ENCODE measurements at places on chromosomes 16 and 17.
A peak's percentile ranks its signal among the peaks of the same experiment; 100 is the strongest.

DNA sequence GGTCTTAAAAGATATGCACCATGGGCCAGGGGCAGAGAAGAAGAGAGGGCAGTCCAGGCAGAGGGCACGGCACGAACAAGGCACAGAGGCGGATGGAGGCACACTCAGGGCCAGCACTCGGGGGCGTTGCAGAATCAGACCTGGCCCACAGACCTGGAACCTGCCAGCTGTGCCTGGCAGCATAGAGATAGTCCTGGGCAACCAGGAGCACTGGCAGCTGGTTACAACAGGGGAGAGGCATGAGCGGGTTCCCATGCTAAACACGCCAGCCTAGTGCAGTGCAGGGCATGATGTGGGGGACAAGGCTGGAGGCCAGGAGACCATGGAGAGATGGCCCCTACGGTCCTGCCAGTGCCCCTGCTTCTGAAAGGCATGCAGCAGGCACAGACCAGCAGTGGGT, 56.9 kb upstream of the RBFOX3 start:
- no peak for DNase-seq

GRCh38 chr16:14372471-14372870, 257.6 kb downstream of the PARN start:
- DNase-seq = no peak

DNA sequence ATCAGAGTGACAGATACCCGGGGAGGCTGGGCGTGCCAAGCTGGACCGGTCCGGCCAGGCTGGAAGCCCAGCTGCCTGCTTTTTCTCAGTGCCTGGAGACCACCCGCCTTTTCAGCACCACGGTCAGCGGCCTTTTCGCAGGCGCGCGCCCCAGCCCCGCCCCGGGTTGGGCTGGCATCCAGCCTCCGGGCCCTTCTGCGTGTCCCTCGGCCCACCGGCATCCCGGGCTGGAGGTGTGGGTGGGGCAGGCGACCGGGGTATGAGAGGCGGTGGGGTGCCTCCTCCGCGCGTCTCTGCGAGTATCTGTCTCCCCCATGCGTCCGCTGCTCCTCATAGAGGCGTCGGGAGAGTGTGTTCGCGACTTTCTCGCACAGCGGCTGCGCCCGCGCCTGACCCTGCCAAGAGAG, 102.5 kb downstream of the MRM1 start:
- peak; percentile 40 for DNase-seq

DNA sequence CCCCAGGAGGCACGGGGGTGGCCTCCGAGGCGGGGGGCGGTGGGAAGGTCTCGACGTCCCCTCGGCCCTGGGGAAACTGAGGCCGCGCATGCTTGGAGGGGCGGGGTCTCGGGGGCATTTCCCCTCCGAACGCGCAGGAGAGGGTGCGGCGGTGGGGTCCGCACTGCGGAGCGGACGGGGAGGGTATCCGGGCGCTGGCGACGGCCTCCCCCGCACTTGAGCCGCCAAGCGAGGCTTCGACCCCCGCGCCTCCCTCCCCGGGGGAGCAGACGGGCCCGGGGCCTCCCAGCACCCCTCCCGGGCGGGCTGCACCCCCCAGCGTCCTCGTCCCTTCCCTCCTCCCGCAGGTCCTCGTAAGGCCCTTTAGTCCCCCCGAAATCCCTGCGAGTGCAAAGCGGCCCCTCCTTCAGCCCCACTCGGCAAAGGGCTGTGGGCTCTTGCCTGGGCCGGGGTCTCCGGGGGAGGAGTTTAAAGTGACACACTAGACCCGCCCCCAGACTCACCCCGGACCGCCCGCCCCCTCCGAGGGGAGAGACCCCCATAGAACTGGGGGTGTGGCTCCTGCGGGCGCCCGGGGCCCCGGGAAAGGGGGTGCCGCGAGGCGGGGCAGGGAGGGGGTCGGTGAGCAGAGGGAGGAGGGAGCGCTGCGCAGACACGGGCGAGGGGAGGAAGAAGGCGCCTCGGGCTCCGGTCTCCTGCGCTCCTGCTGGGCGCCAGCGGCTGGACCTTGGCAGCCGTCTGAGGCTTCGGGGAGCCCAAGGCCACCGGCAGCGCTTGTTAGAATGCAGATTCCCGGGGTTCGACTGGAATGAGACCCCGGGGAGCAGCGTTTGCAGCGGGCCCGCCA, 632 bp downstream of the BAIAP3 start:
- DNase-seq = no peak

DNA sequence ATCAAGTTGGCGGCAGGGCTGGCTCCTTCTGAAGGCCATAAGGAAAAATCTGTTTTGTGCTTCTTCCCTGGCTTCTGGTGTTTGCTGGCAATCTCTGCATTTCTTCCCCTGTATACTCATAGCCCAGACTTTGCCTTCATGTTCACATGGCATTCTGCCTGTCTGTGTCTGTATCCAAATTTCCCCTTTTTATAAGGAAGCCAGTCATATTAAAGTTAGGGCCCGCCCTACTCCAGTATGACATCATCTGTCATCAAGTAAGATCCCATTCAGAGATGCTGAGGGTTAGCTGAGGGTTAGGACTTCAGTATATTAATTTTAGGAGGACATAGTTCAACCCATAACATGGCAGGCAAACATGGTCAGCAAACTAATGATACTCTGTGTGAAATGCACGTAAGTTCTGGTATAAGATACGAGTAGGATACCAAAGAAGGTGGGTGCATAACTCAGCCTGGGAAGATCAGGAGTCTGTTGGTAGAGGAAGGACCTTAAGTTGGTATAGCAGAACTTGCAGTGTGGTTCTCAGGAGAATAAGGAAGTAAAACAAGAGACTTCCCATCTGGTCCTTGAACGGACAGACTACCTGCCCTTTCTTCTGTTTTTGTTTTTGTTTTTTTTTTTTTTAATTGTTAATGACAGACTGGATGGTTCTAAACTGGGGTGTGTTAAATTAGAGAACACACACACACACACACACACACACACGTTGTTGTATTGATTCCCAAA, 13.9 kb downstream of the MAP2K6 start:
- no peak for DNase-seq

DNA sequence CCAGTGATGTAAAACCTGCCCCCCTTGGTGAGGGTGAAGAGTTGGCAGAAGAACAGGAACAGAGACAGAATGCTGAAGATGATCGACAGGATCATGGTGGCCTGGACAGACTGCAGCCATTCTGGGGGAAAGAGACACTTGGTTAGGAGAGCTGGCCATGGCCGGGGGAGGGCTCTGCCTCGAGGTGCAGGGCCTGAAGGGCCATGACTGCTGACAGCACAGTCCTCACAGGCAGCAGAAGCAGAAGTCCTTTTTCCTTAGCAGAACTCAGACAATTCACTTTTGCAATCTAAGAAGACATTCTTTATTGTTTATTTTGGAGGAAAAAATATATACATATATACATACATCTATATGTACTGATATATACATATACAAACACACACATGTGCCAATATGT, 25.6 kb downstream of the PMP22 start:
- no peak for DNase-seq

DNA sequence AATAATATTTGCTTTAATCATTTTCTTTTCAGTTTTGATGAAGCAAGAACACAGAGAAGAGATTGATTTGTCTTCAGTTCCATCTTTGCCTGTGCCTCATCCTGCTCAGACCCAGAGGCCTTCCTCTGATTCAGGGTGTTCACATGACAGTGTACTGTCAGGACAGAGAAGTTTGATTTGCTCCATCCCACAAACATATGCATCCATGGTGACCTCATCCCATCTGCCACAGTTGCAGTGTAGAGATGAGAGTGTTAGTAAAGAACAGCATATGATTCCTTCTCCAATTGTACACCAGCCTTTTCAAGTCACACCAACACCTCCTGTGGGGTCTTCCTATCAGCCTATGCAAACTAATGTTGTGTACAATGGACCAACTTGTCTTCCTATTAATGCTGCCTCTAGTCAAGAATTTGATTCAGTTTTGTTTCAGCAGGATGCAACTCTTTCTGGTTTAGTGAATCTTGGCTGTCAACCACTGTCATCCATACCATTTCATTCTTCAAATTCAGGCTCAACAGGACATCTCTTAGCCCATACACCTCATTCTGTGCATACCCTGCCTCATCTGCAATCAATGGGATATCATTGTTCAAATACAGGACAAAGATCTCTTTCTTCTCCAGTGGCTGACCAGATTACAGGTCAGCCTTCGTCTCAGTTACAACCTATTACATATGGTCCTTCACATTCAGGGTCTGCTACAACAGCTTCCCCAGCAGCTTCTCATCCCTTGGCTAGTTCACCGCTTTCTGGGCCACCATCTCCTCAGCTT, 45.0 kb downstream of the ESRP2 start:
- no peak for DNase-seq

DNA sequence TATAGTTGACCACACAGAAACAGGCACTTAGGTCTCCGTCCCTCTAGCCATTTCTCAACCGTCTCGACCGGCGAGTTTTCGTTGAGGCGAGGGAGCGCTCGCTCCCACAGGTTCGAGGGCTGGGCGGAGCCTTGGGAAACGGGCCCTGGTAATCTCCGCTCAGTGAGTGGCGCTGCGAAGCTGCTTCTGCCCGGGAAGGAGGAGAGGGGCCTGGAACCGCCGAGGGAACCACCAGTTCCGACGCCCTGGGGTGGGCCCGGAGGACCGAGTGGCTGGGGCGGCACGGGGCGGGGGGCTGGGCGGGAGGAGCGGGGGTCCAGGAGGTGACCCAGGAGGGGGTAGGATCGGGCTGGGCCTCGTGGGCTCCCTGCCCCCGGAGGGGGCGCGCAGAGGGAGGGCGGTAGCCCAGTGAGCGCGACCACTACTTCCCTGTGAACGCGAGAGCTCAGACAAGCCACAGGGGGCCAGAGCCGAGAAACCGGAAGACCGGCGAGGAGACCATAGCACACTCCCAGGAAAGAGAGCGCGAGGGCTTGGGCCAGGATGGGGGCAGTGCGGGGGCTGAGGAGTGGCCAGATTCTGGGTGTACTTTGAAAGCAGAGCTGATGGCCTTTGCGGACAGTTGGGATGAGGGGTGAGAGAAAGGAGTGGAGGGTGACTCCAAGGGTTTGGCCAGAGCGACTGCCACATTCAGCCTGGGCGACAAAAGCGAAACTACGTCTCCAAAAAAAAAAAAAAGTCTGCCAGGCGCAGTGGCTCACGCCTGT, 29.9 kb upstream of the ARL4D start:
- peak; percentile 58 for DNase-seq

DNA sequence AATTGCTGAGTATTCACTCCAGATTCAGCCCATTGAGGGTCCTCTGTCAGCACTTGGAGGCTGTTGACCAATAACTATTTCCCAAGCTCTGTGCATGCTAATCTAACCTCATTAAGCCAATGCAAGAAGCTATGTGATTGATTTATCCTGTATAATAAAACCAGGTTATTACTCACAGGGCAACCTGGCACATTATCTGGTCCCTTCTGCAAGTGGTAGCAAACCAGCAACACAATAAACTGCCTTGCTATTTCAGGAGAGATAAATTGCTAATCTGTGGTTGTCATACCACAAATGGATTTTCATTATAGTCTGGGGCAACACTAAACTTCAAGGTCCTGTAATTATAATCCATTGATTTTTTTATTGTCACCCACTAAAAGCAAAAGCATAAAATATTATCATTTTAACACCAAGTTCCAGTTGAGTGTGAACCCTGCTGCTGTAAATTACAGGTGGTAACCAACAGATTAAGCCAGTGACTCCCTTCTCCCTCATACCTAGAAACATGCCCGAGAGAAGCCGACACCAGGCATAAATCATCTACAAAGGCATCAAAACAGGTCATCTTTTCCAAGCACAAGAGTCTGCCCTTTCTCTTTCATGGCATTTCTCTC, 51.1 kb upstream of the SOX9 start:
- no peak for DNase-seq

DNA sequence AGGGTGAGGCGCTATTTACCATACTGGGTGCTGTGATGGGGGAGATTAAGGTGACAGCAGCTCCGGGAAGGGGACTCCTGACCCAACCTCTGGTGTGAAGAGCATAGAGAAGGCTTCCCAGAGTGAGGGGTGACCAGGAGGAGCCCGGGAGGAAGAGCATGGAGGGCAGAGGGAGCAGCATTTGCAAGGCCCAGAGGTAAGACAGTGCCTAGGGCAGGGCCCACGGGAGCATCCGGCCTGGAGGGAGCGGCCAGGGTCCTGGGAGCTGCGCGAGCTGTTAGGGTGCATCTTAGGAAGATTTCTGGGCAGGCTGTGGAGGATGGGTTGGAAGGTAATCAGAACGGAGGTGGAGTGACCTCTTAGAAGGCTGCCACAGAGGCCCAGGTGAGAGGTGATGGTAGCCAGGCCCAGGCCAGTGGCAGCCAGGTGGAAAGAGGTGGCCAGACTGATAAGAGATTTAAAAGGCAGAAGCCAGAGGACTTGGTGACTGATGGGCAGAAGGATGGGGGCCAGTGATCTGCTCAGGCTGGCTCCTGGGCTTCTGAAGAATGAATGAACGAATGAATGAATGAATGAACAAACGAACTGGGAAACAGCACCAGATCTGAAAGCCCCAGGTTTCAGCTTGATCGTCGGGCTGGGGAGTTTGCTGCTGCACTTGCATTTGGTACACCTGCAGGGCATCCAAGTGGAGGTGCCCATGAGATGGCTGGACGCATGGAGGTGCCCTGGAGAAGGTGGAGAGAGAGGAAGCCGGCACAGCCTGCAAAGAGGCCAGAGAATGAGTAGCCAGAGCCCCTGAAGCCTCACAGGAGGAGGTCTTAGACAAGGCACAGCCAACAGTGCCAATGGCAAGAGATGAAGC, 13.0 kb upstream of the TMEM92 start:
- DNase-seq = no peak

DNA sequence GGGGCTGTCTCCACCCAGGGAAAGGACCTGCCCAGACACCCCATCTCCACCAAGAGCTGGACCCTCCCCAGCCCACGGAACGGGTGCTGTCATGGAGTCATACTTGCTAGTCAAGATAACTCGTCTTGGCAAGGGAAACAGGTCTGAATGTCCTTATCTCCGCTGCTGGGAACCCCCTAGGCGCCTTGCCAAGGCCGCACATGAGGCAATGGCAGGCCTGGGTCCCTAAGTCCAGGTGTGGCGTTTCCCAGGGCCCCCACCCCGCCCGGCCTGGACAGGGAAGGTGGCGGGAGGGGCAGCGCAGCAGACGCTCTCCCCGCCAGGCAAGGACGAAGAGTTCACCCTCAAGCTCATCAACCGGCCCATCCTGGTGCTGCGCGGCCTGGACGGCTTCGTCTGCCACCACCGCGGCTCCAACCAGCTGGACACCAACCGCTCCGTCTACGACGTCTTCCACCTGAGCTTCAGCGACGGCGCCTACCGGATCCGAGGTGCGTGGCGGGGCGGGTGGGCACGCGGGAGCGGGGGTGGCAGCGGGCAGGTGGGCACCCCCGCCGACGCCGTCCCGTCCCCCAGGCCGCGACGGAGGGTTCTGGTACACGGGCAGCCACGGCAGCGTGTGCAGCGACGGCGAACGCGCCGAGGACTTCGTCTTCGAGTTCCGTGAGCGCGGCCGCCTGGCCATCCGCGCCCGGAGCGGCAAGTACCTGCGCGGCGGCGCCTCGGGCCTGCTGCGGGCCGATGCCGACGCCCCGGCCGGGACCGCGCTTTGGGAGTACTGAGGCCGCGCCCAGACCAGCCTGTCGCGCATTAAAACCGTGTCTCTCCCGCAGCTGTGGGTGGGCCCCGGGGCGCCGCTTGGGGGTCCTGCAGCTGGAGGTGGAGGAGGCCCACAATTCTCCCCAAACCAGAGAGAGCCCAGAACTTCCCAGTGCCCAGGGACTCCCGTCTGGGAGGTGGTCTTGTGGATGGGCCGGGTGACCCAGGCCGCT, 8.4 kb downstream of the FSCN2 start:
- no peak for DNase-seq

GRCh38 chr16:50265260-50265659, 1.1 kb upstream of the ADCY7 start:
- DNase-seq = no peak

GRCh38 chr17:38605411-38605840, 326 bp downstream of the SRCIN1 start:
- no peak for DNase-seq
